Suppressor macrophage treated with lipopolysaccharide for 4 hours (primary cell): ENCODE measurements at places on chromosomes 1 and 21.

GRCh38 chr21:30733026-30733425 is 14.0 kb downstream of the KRTAP21-2 start:
- DNase-seq: no peak

GRCh38 chr1:22044690-22045420 is 7.7 kb upstream of the CDC42 start:
- no peak for DNase-seq

- DNase-seq: no peak
Measured at GRCh38 chr1:19645411-19646251, 1.5 kb downstream of the NBL1 start.

- peak; percentile 95 for DNase-seq
Measured at GRCh38 chr1:109090196-109091077, at the start of gene TMEM167B. TMEM167B (plus strand) TSS chr1:109090764; CDS start chr1:109090873, 109 bp downstream.

DNA sequence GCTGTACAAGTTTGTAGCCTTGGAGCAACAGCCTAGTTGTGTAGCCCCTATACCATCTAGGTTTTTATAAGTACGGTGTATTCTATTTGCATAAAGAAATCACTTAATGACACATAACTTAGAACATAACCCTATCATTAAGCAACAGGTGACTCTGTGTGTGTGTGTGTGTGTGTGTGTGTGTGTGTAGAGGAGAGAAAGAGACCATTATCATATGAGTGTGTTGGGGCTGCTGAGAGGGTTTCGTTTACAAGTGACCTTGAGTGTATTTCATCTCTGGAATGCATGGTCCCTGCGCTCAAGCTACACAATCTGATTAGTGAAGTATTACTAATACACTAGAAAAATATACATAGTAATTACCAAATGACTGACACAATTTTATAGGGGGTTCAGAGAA is 115.1 kb downstream of the RABGAP1L start:
- no peak for DNase-seq

DNA sequence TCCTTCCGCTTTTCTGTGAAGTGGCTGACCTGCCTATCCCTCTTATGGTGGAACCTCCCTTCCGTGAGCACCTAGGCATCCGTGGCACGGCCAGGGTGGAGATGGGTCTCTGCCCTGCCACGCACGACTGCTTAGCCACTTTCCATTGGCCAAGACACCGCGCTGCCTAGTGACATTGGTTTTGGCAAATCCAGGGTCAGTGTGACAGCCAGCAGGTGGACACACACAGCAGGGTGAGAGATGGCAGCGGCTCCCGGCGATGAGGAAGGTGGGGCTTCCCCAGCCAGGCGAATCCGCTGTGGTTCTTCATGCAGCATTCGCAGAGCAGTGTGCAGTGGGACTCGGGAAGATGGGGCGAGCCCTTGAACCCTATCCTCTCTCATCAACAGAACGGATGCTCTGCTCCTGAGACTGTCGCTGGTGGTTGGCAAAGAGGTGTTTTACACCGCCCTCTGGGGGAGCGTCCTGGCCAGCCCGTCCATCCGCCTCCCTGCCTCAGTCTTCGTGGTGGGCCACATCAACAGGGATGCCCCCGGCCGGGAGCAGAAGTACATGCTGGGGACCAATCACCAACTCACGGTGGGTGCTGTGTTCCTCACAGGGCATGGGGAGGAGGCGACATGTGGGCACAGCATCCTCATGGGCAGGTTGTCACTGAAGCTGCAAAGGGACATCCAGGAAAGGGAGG is 51.8 kb downstream of the DOP1B start:
- DNase-seq: no peak

DNA sequence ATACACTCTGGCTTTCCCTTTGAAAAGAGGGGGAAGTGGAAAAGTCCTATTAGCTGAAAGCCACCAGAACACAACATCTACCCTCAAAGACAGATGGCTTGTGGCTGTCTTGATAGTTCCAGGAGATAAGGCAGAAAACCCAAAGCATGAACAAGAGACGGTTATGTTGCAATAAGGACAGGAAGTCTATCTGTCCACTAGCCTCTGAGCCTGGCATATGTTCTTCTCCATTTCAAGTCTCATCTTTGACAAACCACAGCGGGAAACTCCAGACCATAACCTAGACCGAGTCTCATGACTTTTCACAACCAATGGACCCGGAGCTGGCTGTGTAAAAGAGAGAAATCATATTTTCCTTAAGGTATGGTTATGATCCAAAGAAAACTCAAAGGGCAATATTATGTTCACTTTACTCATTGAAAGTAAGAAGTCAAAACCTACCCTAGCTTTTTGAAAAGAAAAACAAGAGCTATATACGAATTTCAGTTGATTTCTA is 33.8 kb downstream of the DUSP10 start:
- peak; percentile 95 for DNase-seq

DNA sequence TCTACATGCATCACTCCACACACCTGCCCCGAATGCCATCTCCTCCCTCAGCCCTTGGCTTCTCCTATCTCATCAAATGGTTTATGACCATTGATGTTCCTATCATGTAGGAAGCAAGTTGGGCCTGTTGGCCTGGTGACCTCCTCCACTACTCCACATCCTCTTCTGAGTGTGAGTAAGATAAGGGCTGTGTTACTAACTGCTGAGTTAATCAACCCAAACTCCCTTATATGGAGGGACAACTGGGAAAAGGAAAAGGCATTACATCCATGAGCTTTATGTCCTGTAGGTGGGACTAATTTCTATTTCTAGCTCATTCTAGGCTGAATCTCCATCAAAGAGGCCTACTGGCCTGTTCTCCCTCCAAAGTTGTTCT is 57.6 kb downstream of the WLS start:
- peak; percentile 12 for DNase-seq
